Stimulated activated CD4-positive, alpha-beta T cell treated with anti-CD3 and anti-CD28 coated beads, TNF-alpha, amount 100 ng/mL, for 4 hours (primary cell): ENCODE measurements at places on chromosomes 2 and 18.

- no peak for DNase-seq
These were observed 5.0 kb downstream of the RNF152 start for GRCh38 chr18:61887838-61888237.

DNA sequence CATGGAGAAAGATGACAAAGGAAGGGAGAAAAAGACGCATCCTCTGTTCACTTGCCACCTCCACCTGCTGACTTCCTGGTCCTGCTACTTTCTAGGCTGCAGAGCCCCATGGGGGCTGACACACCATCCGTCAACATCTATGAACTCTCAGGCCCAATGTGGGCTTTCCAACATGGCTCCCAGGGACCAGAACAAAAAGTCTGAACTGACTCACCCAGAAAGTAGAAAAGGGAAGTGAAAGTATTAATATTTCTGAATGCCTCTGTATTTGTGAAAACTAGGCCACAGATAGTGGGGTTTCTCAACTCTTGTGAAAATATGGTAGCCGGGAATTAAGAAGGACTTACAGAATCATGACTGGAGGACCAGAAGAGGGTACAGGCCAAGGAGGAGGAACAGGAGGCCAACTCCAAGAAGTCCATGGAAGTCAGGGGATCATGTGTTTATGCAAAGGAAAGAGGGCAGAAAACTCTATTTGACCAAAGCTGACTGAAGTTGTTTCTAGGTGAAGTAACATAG is 123.1 kb upstream of the CAB39 start:
- no peak for DNase-seq

DNA sequence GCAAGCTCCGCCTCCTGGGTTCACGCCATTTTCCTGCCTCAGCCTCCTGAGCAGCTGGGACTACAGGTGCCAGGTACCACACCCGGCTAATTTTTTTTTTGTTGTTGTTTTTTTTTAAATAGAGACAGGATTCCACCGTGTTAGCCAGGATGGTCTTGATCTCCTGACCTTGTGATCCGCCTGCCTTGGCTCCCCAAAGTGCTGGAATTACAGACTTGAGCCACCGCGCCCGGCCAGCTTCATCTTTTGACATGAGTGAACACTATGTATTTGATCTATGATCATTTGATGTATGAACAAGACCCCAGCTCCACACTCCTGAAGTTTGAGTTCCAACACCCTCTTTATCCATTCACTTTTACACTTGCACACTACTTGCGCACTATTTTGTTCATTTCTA is 43.4 kb upstream of the LPIN2 start:
- no peak for DNase-seq

DNA sequence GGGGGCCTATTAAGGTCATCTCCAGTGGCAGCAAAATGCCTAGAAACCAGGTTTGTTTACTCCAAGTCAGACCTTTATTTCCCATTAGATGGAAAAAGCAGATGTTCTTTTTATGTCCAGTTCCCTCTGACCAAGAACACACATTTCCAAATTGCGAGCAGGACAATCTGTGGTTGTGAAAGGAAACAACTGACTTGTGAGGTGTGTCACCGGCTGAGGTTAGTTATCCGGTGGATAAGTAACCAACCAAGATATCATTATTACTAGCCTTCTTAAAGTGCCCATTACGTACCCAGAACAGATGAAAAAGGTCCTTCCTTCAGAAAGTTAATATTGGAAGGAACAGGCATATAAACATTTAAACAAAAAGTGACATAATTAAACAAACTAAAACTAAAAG is 112.9 kb downstream of the THADA start:
- no peak for DNase-seq

GRCh38 chr2:12010059-12010458 is 263.6 kb downstream of the LPIN1 start:
- no peak for DNase-seq

DNA sequence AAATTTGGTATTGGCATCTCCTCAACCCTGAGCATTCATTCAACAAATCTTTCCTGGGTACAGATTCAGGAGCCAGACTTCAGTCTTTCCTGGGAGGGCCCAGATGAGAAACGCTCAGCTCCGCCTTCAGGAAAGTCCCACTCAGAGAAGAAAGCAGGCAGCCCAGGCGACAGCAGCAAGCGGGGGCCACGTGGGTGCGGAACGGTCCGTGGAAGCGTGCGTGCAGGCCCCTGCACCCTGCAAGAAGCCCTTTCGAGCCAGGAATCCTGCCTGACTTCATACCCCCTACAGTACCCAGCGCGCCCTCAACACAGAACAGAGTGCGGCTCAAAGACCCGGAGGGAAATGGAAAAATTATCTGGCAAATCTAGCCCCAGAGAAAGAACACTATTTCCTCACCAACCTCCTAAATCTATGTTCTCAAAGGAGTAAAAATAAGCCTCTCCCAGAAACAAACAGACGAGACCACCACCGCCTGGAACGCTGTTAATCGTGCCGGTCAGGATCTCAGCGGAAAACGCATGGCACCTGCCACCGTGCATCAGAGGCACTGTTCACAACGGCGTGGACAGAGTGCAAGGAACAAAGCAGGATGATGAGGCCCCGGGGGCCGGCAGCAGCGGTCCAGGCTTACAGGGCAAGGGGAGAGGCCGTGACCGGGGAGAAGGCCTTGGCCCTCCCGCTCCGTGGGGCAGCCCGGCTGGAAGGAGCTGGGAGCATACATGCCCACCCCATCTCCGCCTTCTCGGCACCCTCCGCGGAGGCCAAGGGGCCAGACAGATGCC is 318.3 kb downstream of the EIPR1 start:
- no peak for DNase-seq

DNA sequence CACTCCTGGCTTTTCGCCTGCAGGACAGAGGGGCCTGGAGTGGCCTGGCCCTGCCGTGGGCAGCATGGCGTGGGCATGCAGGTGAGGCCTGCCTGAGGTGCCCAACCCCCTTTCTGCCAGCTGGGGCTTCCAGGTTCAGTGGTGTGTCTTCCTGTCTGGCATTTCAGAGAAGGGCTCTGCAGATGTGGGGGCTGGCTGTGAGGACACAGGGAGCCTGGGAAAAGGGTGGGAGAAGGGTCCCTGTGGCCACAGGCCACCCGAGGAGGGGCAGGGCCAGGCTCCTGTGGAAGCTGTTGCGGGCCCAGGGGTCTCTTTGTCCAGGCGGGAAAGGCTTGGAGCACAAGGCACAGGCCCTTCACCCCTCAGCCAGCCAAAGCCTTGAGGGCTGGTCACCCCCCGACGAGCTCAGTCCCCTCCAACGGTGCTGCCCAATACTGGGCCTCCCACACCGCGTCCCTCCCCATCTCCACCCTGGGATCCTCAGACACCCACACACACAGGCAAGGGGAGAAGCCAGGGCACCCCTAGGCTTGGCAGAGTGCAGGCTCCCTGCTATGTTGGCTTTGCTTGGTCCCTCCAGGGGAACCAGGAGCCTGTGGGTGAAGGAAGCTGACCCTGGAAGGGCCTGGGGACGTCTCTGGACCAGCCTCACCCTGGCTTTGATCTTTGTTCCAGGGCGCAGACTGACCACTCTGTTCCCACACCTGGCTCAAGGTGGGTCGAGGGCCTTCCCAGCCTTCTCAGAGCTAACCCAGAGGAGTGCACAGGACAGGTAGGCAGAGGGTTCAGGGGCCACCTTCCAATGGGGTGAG is 3.7 kb upstream of the AQP12A start:
- no peak for DNase-seq

- no peak for DNase-seq
These were observed 7.1 kb downstream of the RNF125 start for GRCh38 chr18:32025744-32026143.

GRCh38 chr2:181334158-181334826 is 122.9 kb upstream of the ITGA4 start:
- DNase-seq = no peak
